ENCODE measurements at places on chromosomes 12 and 14. TPM values are rescaled to one million over a fixed set of nuclear protein-coding genes. Genes with fewer than 3 reads are reported as not detected.

IAPP gene
- total RNA-seq: not detected

LRRC10 gene
- total RNA-seq: not detected

METTL17 gene
- 48.4 TPM for total RNA-seq

ITGB7 gene
- total RNA-seq: 4.6 TPM

OR4M1 gene
- not detected for total RNA-seq

FAM222A gene
- total RNA-seq: 4.7 TPM

Measured in left colon (tissue), 2 donors.